Left cardiac atrium (tissue), 4 donors: ENCODE measurements at places on chromosomes 4 and X.
A peak's percentile ranks its signal among the peaks of the same experiment; 100 is the strongest.

GRCh38 chr4:11805842-11806241 lies 377.1 kb upstream of the HS3ST1 start:
- no peak for DNase-seq

- no peak for DNase-seq
Measured at GRCh38 chrX:118189000-118189399, 72.4 kb upstream of the KLHL13 start.

GRCh38 chrX:84216406-84216805 lies 28.4 kb upstream of the RPS6KA6 start:
- no peak for DNase-seq

DNA sequence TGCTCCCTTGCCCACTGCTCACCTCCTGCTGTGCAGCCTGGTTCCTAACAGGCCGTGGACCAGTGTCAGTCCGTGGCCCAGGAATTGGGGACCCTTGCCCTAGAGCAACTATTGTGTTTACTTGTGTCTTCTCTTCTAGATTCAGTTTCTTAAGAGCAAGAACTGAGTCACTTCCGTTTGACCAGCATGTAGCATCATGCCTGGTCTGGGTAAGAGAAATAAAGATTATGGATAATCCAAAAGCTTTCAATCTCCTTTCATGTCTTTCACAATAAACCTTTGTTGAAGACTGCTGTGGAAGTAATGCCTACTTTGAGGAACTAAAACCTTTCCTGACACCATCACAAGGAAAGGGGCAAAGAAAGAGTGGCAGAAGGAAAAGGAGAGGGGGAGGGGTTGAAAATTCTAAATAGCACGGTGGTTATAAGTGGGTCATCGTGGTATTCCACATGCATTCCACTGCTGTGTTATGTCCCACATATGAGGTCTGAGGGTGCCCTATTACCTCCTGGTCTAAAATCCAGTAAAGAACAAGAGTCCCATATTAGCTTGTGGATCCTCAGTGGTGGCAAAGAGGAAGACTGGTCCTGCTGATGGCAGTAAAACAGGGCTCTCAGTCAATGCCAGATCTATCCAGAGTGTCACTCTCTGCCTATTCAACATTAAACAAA lies 133.4 kb downstream of the RASL11B start:
- no peak for DNase-seq

- no peak for DNase-seq
Measured at GRCh38 chrX:54794028-54794427, 4.0 kb downstream of the ITIH6 start.

DNA sequence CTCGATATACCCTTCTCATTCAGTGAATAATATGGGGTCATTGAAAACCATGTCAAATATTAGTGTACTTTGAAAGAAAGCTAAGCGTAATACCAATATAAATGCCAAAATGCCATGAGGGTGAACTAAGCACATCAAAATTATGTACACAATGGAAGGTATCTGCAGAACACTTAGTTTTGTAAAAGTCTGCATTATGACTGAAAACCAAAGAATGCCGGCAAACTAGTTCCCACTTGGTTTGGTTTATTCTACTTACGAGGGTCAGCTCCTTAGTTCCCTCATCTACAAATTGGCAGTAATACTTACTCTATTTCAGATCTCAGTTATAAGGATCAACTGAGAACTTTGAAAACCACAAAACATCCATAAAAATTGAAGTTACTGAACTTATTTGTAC lies 27.3 kb downstream of the RPS6KA6 start:
- no peak for DNase-seq

GRCh38 chr4:120509719-120510118 lies 412.8 kb downstream of the PRDM5 start:
- no peak for DNase-seq

GRCh38 chrX:132636080-132636479 lies 147.2 kb upstream of the MBNL3 start:
- DNase-seq, result no peak

DNA sequence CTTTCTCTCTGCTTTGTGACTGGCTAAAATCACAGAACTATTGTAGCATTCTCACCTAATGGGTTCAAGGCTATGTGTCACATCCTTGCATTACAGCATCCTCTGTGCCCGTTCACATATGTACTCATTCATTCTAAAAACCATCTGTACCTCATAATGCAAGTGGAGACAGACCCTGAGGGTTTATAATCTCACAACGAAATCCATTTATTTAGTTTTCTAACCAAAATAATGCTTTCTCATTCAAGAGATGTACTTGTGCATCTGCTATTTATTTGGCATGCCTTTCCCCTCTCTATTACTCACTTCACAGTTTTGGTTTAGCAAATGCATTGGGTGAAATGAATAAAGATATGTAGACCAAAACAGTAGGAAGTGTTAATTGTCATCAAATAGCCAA lies 261.5 kb downstream of the DCHS2 start:
- DNase-seq, result no peak

GRCh38 chrX:50812995-50813842 lies 775 bp downstream of the SHROOM4 start:
- DNase-seq, result peak; percentile 58

DNA sequence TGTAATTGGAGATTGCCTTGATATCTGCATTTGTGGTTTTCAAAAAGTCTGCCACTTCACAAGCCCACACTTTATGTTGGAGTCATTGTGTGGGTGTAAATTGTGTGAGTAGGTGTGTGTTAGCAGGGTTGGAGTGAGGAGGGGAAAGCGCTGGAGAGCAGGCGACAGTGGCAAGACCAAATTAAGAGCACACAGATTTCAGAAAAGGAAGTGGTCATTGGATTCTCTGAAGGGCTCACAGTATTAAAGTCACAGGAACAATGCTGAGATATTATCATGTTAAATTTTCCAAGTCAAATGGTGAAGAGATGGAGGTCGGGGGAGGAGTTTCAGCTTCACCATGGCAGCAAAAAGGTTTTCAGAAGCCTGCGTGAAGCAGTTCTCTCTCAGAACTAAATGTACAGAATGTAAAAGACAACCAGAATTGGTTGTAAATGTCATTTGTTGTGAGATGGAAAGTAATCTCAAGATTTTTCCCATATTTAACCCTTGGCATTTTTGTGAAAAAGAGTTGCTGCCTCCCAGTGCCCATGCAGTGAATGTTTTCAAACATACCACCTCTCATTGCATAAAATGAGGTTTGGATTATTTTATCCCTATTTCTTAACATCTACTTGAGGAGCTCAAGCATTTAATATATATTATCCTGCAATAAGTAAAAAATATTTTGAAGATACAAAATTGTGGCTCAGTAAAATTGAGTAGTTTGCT lies 265.9 kb downstream of the ZNF674 start:
- no peak for DNase-seq

GRCh38 chr4:118972167-118972566 lies 83.5 kb downstream of the SYNPO2 start:
- DNase-seq, result no peak

GRCh38 chr4:143399113-143399949 lies 62.7 kb downstream of the GAB1 start:
- DNase-seq, result no peak

DNA sequence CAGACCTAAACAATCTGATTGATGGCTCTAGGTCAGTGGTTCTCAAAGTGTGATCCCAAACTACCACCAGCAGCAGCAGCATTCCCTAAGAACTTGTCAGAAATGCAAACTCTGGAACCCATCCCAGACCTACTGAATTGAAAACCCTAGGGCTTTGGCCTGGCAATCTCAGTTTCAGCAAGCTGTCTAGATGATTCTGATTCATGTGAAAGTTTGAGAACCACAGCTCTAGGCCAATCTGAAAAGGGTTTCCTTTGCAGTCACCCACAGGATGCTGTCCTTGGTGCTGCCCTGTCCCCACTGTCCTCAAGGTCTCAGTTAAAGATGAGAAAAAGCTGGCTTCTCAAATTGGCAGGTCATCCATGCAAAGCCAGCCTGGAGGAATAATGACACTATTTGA lies 34.8 kb downstream of the SMPX start:
- DNase-seq, result no peak

- no peak for DNase-seq
Measured at GRCh38 chrX:107467271-107467670, 17.8 kb downstream of the FRMPD3 start.
